Dermis microvascular lymphatic vessel endothelial cell (primary cell): ENCODE measurements at places on chromosomes 2 and 18. TPM values are rescaled to one million over a fixed set of nuclear protein-coding genes. Genes with fewer than 3 reads are reported as not detected.

The TRABD2A gene
- total RNA-seq, result 0.25 and 0.51 TPM in 2 replicates

DNA sequence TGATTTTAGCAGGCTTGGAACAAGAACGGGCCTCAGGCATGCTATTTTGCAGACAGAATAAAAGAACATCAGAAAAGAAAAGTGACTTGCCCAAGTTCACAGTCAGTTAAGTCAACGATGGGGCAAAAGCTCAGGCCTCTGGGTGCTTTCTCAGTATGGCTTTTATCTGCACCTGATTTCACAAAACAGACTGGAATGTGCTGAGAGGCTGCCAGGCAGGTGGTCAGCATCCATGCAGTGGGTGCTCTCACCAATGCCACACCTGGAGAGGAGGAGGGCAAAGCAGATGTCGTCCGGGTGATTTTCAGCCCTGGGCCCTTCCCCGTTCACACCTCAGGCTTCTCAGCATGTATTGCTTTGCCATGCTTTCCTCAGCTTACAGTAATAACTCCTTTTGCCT lies 854.6 kb downstream of the RNF144A start:
- no peak for DNase-seq

DNA sequence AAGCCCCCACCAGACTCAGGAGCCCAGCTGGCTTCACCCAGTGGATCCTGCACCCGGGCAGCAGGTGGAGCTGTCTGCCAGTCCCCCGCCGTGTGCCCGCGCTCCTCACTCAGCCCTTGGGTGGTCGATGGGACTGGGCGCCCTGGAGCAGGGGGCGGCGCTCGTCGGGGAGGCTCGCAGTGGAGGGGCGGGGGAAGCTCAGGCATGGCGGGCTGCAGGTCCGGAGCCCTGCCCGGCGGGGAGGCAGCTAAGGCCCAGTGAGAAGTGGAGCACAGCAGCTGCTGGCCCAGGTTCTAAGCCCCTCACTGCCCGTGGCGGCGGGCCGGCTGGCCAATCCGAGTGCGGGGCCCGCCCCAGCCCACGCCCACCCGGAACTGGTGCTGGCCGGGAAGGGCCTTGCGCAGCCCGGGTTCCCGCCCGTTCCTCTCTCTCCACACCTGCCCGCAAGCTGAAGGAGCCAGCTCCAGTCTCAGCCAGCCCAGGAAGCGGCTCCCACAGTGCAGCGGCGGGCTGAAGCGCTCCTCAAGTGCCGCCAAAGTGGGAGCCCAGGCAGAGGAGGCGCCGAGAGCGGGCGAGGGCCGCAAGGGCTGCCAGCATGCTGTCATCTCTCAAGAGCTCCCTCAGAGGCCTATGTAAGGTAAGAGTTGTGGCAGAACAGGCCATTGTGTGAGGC lies 1307.8 kb upstream of the TMEFF2 start:
- DNase-seq, result no peak

- no peak for DNase-seq
Measured at GRCh38 chr18:30491815-30492551, 550.6 kb downstream of the DSC3 start.

The KCNJ13 gene
- not detected in 2 replicates for total RNA-seq

DNA sequence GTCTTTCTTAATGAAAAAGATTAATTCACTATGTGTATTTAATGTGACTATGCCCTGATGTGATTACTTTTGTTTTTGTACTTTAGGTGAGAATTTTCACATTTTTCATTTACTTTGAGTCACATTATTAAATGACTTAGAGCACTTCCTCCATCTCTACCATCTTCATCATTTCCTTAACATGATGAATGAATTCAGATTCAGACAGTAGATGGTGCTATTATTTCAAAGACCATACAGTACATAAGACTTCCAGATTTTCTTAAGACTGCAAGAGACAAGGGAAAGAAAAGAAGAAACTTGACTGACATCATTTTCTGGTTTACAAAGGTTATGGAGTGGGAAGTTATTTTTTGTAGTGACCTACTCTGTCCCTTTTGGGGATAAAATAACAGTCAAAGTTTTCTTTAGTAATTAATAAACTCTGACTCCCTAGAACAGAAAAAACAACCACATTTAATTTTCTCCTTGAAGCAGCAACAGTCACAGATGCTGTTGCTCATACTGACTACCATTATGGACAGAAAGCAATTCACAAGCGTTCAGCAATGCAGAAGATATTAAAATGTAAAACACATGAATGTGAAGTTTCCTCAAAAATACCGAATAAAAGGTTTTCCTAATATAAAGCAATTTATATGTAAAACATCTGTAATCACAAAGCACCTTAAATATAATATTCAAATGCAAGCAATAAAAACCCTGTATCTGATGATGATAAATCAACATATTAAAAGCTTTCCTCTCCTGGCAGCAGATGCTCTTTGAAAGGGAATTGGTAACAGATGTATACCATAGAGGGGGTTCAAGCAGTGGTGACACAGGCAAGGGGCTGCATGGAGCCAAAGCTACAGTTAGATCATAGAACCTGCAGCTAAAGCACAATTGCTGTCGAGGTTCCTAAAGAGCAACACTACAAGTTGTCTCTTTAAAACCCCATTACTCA lies 1010.9 kb upstream of the NXPH2 start:
- DNase-seq, result no peak

DNA sequence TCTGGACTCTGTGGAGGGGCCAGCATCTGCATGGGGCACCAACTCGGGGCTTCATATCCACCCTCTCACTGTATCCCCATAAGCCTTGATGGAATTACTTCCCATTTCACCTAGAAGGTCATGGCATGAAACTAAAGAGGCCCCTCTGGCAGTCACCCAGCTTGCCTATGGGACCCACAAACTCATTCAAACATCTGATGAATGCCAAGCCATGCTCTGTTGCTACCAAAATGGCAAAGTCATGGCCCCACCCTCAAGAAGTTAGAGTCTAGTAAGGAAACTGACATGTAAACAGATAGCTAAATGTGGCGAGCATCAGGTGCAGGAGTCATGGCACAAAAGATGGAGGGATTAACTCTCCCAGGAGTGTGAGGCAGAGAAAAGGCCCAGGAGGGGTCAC lies 14.5 kb downstream of the CYB5A start:
- DNase-seq, result no peak

DNA sequence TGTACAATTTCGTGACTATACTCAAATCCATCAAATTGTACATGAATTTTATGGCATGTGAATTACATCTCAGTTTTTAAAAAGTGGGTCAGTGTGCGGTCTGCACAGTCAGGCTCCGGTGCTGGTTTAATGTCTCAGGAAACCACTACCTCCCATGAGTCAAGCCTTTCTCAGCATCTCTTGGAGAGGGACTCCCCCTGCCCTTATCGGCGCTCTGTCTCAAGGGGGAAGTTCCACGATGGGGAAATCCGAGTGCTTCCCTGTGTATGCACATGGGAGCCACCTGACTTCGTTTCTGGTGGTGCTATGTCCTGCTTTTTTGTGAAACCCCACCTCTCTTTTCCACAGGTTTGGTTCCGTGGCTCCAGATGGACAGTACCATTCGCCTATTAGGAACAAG lies 72.5 kb downstream of the ACOXL start:
- DNase-seq, result no peak

The ADRA2B gene
- under 0.01 TPM in 2 replicates for total RNA-seq

The RGPD6 gene
- 19.2 and 27.0 TPM in 2 replicates for total RNA-seq

- no peak for DNase-seq
Measured at GRCh38 chr2:219789476-219789875, 162.0 kb downstream of the SLC4A3 start.

The STK11IP gene
- total RNA-seq, result 9.4 and 11.4 TPM in 2 replicates
